ENCODE measurements at places on chromosomes 5 and 9.

GRCh38 chr9:94945197-94946144, 219.0 kb downstream of the AOPEP start:
- peak; percentile 84 for DNase-seq

GRCh38 chr5:78399116-78399515, 38.7 kb downstream of the SCAMP1 start:
- DNase-seq, result peak; percentile 58

- peak; percentile 53 for DNase-seq
These were observed 43.5 kb upstream of the TCF7 start for GRCh38 chr5:134070725-134071613.

GRCh38 chr5:178839319-178839704, 20.4 kb upstream of the ZNF354B start:
- DNase-seq, result no peak

DNA sequence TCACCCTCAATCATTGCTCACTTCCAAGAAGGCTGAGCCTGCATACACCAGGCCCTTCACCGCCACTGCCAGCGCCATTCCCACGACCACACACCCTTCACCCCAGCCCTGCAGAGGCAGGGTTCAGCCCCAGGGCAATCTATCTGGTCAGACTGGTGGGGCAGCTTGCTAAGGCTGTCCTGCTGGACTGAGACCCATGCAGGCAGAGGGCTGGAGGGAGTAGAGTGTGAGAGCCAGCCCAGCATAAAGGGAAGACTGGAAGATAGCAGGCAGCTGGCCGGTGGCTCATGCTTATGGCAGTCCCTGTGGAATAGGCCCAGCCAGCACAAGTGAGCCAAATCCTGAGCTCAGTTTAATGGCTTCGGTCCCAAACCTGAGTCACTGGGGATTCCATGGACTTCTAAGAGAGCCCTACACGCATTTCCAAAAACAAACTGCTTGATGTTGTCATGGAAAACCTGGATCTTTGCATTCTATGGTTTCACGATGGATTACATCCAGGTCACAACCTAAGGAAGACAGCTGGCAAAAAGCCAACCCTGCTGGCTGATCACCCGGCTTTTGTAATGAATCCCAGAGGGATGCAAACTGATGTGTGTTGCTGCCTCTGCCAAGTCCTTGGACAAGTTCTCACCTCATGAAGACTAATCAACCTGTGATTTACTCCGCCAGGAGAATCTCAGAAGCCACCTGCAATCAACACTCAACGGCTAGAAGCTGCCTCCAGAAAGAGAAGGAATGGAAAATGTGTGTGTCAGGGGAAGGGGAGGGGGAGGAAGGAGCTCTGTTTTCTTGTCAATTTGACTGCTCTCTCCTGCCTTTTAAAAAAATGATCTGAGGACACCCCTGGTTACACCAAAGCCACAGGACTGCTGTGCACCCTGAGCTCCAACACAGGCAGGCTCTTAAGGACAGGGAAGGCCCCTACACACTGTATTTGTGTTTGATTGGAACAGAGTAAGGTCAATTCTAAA, 143.6 kb downstream of the LHFPL2 start:
- DNase-seq, result peak; percentile 100

- DNase-seq, result no peak
These were observed 3.6 kb downstream of the BBLN start for GRCh38 chr9:128163523-128164306.

GRCh38 chr9:109926421-109926869, 146.4 kb downstream of the PALM2AKAP2 start:
- DNase-seq, result no peak

DNA sequence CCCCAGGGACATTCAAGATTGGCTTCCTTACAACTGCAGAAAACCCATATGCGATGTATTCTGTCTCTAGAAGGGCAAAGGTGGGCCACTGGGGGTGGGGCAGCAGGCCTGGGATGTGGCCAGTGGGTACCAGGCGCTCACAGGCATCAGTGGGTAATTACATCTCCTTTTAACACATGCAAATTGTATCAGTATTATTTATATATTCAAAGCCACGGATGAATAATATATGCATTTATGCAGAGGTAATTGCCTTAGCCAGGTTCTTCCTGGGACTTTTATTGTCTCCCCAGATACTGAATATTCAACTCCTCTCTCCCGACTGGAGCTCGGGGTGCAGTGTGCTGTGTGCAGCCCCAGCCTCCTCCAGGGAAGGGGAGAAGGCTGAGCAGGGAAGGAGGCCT, 109.4 kb upstream of the MVB12B start:
- DNase-seq, result no peak

GRCh38 chr5:158033724-158034123, 174.8 kb upstream of the CLINT1 start:
- DNase-seq, result no peak
